Adipose tissue (tissue), 3 donors: ENCODE measurements at places on chromosomes 12 and 14. TPM values are rescaled to one million over a fixed set of nuclear protein-coding genes. Genes with fewer than 3 reads are reported as not detected.

Gene SLCO1B1
- not detected for polyA plus RNA-seq

Gene PABPN1
- 50.4 TPM for polyA plus RNA-seq

Gene TDRD9
- 2.7 TPM for polyA plus RNA-seq

Gene ESYT1
- polyA plus RNA-seq: 94.5 TPM

Gene JAG2
- polyA plus RNA-seq: 8.8 TPM

Gene HHIPL1
- 1.1 TPM for polyA plus RNA-seq

Gene MANSC1
- 7.0 TPM for polyA plus RNA-seq

Gene MIP
- not detected for polyA plus RNA-seq

Gene ENDOU
- polyA plus RNA-seq: 0.54 TPM

Gene KRT2
- polyA plus RNA-seq: not detected

Gene DPF3
- polyA plus RNA-seq: 0.37 TPM

Gene KSR2
- polyA plus RNA-seq: 0.01 TPM

Gene AICDA
- polyA plus RNA-seq: not detected

Gene C14orf119
- polyA plus RNA-seq: 54.9 TPM

Gene MAP1LC3B2
- 0.44 TPM for polyA plus RNA-seq

Gene OR6C68
- polyA plus RNA-seq: not detected

Gene ADAM21
- polyA plus RNA-seq: not detected

Gene XRCC3
- polyA plus RNA-seq: 2.4 TPM

Gene KCNMB4
- 3.7 TPM for polyA plus RNA-seq

Gene THTPA
- 22.1 TPM for polyA plus RNA-seq

Gene BDKRB2
- polyA plus RNA-seq: 4.2 TPM

Gene EIF5
- 156 TPM for polyA plus RNA-seq

Gene TMEM179
- 4.2 TPM for polyA plus RNA-seq

Gene NR2C1
- polyA plus RNA-seq: 16.1 TPM

Gene PRIMA1
- polyA plus RNA-seq: 3.4 TPM

Gene CLSTN3
- 68.0 TPM for polyA plus RNA-seq

Gene MYF5
- polyA plus RNA-seq: not detected

Gene KCNC2
- not detected for polyA plus RNA-seq

Gene EGLN3
- 3.9 TPM for polyA plus RNA-seq
